IMR-90 (cell line): ENCODE measurements at places on chromosomes 7 and 10. TPM values are rescaled to one million over a fixed set of nuclear protein-coding genes. Genes with fewer than 3 reads are reported as not detected.

- no peaks in the 10 kb centered on the region for H3K36me3 ChIP-seq
- peaks cover 20% of the 10 kb centered on the region for H3K4me1 ChIP-seq
- DNase-seq = no peak
- no peak overlapping the region for H3K27ac ChIP-seq
Measured at GRCh38 chr10:103856797-103857170, 1.4 kb upstream of the SH3PXD2A start.

GRCh38 chr7:35485436-35485835 is 209.5 kb downstream of the HERPUD2 start:
- H3K4me1 ChIP-seq = no peaks in the 10 kb centered on the region
- no peak overlapping the region for H3K4me3 ChIP-seq
- H3K27ac ChIP-seq = no peak overlapping the region
- DNase-seq = no peak

MMD2 gene
- not detected in 2 replicates for total RNA-seq

GRCh38 chr7:40643664-40644063 is 508.9 kb downstream of the SUGCT start:
- H3K27ac ChIP-seq = no peak overlapping the region
- H3K27me3 ChIP-seq = peaks cover 4% of the 10 kb centered on the region
- no peaks in the 10 kb centered on the region for H3K4me1 ChIP-seq
- no peaks in the 10 kb centered on the region for H3K36me3 ChIP-seq
- no peak overlapping the region for H3K4me3 ChIP-seq

- H3K36me3 ChIP-seq = peaks cover 4% of the 10 kb centered on the region
- H3K27ac ChIP-seq = peak overlapping the region; percentile 64
- no peak for DNase-seq
- peaks cover 4% of the 10 kb centered on the region; the same call in 1 of the 2 replicates for H3K4me1 ChIP-seq
- no peaks in the 10 kb centered on the region for H3K27me3 ChIP-seq
Measured at GRCh38 chr7:102432442-102433218, 745 bp upstream of the ORAI2 start.

- no peak overlapping the region for H3K27ac ChIP-seq
- no peaks in the 10 kb centered on the region for H3K4me1 ChIP-seq
- no peaks in the 10 kb centered on the region for H3K27me3 ChIP-seq
- DNase-seq = no peak
- no peak overlapping the region for H3K4me3 ChIP-seq
Measured at GRCh38 chr10:131646551-131647525, 254.0 kb upstream of the PPP2R2D start.
